T-helper 17 cell (primary cell): ENCODE measurements at places on chromosomes 1 and 21.

DNA sequence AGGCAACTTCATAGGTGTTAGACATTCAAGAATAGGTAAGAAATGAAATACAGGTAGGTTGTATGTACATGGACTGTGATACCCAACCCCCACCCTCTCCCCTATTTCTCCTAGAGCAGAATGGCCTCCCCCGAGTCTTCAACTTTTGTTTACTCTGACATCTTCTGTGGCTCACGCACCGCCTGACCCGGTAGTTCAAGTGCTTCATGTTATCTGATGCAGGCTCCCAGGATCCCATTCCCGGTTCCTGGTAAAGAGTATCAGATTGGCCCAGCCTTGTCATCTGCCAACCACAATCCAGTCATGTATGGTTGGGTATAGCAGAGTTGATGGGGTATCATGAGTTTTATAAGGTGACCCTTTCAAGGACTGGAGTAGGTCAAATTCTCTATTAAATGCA, 9.1 kb downstream of the GNAI3 start:
- H3K27me3 ChIP-seq, result no peaks in the 10 kb centered on the region
- no peak overlapping the region for H3K4me3 ChIP-seq
- peak overlapping the region; percentile 27 for H3K27ac ChIP-seq
- no peaks in the 10 kb centered on the region for H3K36me3 ChIP-seq
- H3K4me1 ChIP-seq, result peaks cover 70% of the 10 kb centered on the region

DNA sequence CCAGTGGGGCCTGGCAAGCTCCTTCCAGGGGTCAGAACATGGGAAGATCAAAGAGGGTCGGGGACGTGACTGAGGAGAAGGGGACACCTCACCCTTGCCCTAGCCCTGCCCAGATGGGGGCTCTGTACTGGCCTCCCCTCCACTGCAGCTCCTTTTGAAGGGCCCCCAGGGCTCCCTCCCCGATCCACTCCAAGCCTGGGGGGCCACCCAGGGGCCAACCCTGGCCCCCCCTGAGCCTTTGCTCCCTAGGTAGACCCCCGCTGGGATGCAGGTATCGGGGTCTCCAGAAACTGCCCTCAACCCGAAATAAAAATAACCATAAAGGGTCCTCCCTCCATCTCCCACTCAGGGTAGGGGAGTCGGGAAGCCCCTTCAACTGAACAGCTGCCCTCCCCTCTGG, 37.4 kb upstream of the FAM131C start:
- H3K36me3 ChIP-seq, result peaks cover 5% of the 10 kb centered on the region
- H3K4me3 ChIP-seq, result no peak overlapping the region
- no peak overlapping the region for H3K27ac ChIP-seq
- H3K4me1 ChIP-seq, result peaks cover 5% of the 10 kb centered on the region

- peaks cover 15% of the 10 kb centered on the region for H3K4me1 ChIP-seq
- H3K36me3 ChIP-seq, result peaks cover 13% of the 10 kb centered on the region
- no peak overlapping the region for H3K4me3 ChIP-seq
- no peak overlapping the region for H3K27ac ChIP-seq
Measured at GRCh38 chr1:203077956-203078355, 7.9 kb downstream of the MYOG start.

DNA sequence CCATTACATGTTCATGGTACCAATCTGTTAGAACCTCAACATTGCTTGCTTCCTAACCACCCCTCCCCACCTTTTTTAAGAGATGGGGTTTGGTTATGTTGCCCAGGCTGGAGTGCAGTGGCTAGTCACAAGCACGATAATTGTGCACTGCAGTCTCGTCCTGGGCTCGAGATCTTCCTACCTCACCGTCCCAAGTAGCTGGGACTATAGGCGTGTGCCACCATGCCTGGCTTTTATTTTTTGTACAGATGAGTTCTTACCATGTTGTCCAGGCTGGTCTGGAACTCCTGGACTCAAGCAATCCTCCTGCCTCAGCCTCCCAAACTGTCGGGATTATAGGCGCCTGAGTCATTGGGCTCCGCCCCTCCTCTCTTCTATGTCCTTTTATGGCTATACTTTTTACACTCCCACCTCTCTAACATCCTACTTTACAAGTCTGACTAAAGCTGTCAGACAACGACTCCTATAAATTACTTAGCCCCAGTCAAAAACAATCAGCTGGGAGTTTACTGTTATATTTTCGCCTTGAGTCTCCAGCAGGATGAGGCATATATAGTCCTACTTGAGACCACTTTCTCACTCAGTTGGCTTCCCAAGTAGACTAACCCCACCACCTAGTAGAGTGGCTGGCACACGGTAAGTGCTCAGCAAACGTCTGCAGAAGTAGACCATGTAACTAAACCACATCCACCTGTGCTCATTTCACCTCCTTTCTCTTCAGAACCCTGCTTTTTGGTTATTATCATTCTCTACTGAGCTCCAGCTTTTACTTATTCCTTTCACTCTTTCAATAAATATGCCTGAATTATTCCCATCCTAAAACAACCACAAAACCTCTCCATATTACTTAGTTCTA, 13.8 kb downstream of the ENSA start:
- no peaks in the 10 kb centered on the region for H3K27me3 ChIP-seq
- no peak for DNase-seq
- H3K27ac ChIP-seq, result peak overlapping the region; percentile 93
- peak overlapping the region; percentile 54 for H3K4me3 ChIP-seq

GRCh38 chr1:18639368-18640055, 8.9 kb downstream of the PAX7 start:
- H3K4me3 ChIP-seq, result peak overlapping the region; percentile 19
- peaks cover 92% of the 10 kb centered on the region for H3K27me3 ChIP-seq
- peaks cover 36% of the 10 kb centered on the region for H3K4me1 ChIP-seq
- no peak for DNase-seq
- peaks cover 28% of the 10 kb centered on the region for H3K36me3 ChIP-seq
- no peak overlapping the region for H3K27ac ChIP-seq

GRCh38 chr21:38384238-38384560, 114.1 kb downstream of the ERG start:
- H3K27ac ChIP-seq, result no peak overlapping the region
- H3K27me3 ChIP-seq, result peaks cover 48% of the 10 kb centered on the region
- DNase-seq, result no peak

DNA sequence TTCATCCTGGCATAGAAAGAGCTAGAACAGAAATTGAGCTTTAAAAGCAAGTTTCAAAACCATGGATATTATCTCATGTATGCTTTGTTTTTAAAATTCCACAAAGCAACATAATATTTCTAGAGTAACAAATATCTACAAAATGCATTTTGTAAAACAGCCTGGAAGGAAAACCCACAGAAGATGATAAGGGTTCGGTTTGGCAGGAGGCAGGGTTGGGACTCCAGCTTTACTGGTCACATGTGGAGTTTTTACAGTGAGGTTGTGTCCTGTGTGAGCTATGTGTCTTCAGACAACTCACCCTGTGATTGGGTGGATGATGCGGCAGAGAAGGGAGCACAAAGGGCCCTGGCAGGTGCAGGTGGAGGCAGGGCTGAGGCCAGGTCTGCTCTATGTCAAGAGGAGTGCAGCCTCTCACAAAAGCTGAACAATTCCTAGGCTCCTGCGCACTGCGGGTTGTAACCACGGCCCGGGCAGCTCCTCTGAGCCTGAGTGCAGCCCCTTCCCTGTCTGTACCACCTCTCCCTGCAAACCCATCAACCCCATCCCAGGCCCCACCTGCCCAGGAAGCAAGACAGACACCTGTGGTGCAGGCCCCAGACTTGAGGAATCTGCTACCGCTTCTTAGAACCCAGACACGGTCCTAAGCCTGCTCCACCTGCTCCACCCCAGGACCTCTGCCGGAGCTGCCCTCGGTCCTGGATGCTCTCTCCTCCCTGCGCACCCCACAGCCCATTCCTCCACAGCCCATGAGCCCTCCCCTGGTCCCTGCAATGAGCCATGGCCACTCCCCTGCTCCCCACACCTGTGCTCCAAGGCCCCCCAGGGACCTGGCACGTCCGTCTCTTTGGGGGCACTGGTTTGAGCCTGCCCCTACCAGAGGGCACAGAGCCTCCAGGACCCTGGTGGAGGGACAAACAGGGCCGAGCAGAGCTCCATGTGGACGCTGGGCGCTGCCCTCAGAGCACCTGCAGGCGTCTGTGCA, 2.8 kb upstream of the COL18A1 start:
- peaks cover 45% of the 10 kb centered on the region for H3K27me3 ChIP-seq
- peaks cover 16% of the 10 kb centered on the region for H3K36me3 ChIP-seq
- H3K4me1 ChIP-seq, result peaks cover 10% of the 10 kb centered on the region
- no peak overlapping the region for H3K27ac ChIP-seq

DNA sequence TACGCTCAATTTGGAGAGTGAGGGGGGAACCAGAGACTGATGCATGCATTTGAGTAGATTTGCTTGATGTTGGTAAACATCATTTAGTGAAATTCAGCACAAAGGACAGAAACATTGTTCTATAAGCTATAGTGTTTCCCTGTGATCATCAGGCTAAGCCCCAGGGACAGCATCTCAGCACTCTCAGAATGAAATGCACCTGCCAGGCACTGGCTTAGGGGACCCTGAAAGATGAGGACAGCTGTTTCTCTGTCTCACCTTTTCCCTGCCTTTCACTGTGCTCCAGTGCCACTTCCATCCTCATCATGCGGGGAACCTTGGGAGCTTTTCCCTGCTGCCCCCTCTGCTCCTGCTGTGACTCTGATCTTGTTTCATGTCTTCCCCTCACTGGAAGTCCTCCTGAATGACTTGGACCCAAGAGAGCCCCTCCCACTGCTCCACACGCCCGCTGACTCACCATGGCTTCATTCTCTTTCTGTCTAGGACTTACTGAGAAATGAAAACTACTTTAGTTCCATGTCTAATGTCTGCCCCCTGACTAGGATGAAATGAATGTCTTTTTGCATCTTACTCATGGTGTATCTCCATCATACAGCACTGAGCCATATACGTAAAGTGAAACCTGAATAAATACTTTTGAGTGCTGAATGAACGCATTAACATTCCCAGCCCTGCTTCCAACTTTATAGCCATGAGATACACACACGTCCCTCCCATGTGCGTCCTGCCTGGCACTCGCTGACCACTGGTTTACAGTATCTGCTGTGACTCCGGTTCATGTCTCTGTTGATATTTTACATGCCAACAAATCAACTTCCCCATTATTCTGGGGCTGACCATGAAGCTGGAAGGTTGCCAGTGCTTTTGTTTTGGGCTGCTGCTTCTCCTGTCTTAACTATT, 182.0 kb downstream of the PCP4 start:
- no peaks in the 10 kb centered on the region for H3K4me1 ChIP-seq
- DNase-seq, result no peak
- no peaks in the 10 kb centered on the region for H3K27me3 ChIP-seq
- no peak overlapping the region for H3K27ac ChIP-seq
- H3K36me3 ChIP-seq, result no peaks in the 10 kb centered on the region

- no peak overlapping the region for H3K4me3 ChIP-seq
- H3K27me3 ChIP-seq, result no peaks in the 10 kb centered on the region
- no peak for DNase-seq
- H3K36me3 ChIP-seq, result no peaks in the 10 kb centered on the region
- H3K27ac ChIP-seq, result no peak overlapping the region
- no peaks in the 10 kb centered on the region for H3K4me1 ChIP-seq
Measured at GRCh38 chr1:78267513-78268218, 221.9 kb downstream of the GIPC2 start.

DNA sequence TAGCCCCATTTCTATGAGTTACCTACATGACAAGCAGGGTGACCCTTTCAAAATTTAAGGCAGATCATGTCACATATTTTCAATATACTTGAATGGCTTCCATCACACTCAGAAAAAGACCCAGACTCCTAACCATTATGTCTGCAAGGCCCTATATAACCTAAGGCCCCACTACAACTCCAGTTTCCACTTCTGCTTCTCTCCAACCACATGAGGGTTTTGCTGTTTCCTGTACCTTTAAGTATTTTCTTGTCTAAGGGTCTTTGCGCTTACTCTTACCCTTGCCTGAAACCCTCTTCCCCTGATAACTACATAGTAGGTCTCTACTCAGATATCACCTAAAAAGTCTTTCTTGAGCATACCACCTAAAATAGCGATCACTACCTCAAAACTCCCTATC, 46.1 kb downstream of the SGIP1 start:
- no peak overlapping the region for H3K4me3 ChIP-seq
- DNase-seq, result no peak
- H3K27ac ChIP-seq, result no peak overlapping the region
- no peaks in the 10 kb centered on the region for H3K4me1 ChIP-seq
- H3K36me3 ChIP-seq, result no peaks in the 10 kb centered on the region

DNA sequence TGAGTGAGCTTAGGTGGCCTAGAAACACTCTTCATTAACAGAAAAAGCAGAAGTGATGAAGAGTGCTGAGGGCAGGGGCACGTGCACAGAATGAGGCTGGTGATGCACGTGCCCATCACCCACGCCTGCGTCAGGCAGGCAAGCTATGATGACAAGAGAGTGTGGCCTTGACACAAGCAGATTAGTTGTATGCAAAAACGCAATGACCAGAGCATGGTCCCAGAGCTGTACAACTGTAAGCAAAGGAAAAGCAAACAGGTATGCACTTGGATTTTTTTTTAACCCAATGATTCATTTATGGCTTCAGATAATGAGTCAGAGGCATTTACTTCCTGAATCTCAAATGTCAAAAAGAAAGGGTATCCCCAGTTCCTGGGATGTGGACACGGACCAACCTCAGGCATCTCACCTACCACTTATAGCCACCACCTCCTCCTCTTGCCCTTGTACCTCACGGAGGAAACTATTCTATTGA, 9.1 kb upstream of the TMEM61 start:
- peaks cover 15% of the 10 kb centered on the region for H3K36me3 ChIP-seq
- H3K4me1 ChIP-seq, result peaks cover 3% of the 10 kb centered on the region
- DNase-seq, result no peak
- H3K27me3 ChIP-seq, result peaks cover 65% of the 10 kb centered on the region
- no peak overlapping the region for H3K27ac ChIP-seq

- no peak for DNase-seq
- H3K36me3 ChIP-seq, result peaks cover 3% of the 10 kb centered on the region
- H3K27me3 ChIP-seq, result peaks cover 22% of the 10 kb centered on the region
- H3K27ac ChIP-seq, result no peak overlapping the region
Measured at GRCh38 chr1:119541389-119541788, 34.4 kb downstream of the HSD3B1 start.

DNA sequence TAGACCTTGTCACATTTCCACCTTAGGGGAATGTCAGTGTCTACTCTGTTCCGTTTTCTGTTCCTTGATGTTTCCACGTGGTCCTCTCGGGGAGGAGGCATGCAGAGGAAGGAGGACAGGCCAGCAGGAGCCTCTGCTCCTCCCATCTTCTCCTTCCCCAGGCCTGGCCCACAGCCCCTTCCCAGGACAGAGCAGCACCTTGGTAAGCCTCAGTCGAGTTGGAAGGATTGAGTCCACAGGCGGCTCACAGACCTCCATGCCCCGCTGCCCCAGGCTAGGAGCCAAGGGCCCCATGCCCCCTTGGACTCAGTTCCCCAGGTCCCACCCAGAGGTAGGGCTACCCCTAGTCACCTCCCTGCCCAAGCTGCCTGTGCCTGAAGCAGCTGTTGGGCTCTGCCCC, 36.5 kb downstream of the IGSF21 start:
- no peak for DNase-seq
- peaks cover 34% of the 10 kb centered on the region for H3K27me3 ChIP-seq
- H3K4me3 ChIP-seq, result no peak overlapping the region
- no peak overlapping the region for H3K27ac ChIP-seq
- no peaks in the 10 kb centered on the region for H3K36me3 ChIP-seq

- peaks cover 18% of the 10 kb centered on the region for H3K4me1 ChIP-seq
- peaks cover 5% of the 10 kb centered on the region for H3K27me3 ChIP-seq
- H3K27ac ChIP-seq, result no peak overlapping the region
- H3K4me3 ChIP-seq, result no peak overlapping the region
Measured at GRCh38 chr1:89839516-89839915, 18.7 kb downstream of the LRRC8D start.
